ENCODE measurements at places on chromosomes 2 and 18. TPM values are rescaled to one million over a fixed set of nuclear protein-coding genes. Genes with fewer than 3 reads are reported as not detected.

TLX2 gene
- total RNA-seq, result not detected

SATB2 gene
- total RNA-seq, result 11.6 TPM

DNA sequence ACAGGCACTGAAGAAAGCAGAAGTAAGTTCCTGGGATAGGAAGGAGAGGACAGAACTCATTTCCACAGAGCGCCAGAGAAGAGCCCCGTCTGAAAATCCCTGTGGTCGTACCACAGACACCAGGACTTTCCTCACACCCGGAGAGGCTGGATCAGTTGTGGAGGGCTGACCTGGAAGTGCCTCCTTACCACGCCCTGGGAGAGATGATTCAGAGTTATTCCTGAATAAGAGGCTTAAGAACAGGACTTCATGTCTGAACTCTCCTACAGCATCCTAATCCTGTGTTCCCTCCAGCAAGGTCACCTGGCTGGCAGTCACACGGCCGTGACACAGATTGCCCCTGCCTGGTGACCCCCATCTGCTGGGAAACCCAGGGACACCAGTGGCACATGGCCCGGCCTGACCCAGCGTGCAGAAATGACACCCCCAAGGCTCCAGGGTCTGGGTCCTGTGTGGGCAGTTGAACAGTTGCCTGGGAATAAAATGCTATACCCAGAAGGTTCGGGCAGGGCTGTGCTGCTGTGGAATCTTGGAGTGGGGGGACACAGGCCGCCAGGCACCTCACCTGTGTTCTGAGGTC is 105.9 kb downstream of the PXDN start:
- H3K4me1 ChIP-seq, result peaks cover 22% of the 10 kb centered on the region
- no peak for DNase-seq
- no peaks in the 10 kb centered on the region for H3K27me3 ChIP-seq
- H3K27ac ChIP-seq, result no peak overlapping the region
- H3K36me3 ChIP-seq, result peaks cover 53% of the 10 kb centered on the region

- no peak overlapping the region for H3K4me3 ChIP-seq
- peaks cover 2% of the 10 kb centered on the region for H3K36me3 ChIP-seq
- no peaks in the 10 kb centered on the region for H3K27me3 ChIP-seq
- no peak for DNase-seq
- peaks cover 29% of the 10 kb centered on the region for H3K4me1 ChIP-seq
Observed at GRCh38 chr18:49100226-49100968, 149.6 kb upstream of the SMAD7 start.

DNA sequence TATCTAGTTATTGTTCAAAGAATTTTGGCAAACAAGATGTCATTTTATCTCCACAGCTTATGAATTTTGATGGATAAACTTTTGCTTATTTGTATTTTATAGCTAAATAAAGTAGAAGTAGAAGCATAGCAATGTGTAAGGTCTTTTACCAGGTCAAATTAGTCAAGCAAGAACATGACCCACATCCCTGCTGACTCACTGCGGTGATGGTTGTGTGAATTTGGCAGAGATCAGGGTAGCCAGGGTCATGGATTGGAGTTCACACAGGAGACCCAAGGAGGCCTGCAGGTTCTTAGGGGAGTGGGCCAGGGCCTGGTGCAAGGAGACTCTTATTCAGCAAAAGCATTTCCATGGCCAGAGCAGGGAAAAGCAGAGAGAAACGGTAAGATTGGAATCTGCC is 18.7 kb downstream of the SP140 start:
- peaks cover 22% of the 10 kb centered on the region for H3K27me3 ChIP-seq
- no peak overlapping the region for H3K4me3 ChIP-seq
- H3K4me1 ChIP-seq, result no peaks in the 10 kb centered on the region
- H3K27ac ChIP-seq, result no peak overlapping the region

DNA sequence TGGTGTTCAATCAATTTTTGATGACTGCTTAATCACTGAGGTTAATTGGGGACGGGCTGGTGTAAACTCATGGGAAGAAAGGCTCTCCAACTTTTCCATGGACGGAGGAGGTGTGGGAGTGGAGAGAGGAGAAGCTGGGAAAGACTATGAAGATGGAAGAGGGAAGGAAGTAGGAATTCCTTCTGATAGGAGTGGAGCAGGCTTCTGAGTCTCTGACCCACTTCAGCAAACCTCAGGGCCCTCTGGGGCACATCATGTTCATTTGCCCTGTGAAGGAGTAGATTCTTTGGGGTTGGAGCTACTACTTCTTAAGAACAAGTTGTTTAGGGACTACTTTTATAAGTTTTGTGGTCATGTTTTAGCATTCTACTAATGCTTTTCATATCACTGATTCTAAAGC is 87.0 kb upstream of the MAP4K3 start:
- H3K4me3 ChIP-seq, result peak overlapping the region; percentile 26
- no peak for DNase-seq
- H3K27me3 ChIP-seq, result no peaks in the 10 kb centered on the region
- H3K36me3 ChIP-seq, result no peaks in the 10 kb centered on the region
- peaks cover 49% of the 10 kb centered on the region for H3K4me1 ChIP-seq

DNA sequence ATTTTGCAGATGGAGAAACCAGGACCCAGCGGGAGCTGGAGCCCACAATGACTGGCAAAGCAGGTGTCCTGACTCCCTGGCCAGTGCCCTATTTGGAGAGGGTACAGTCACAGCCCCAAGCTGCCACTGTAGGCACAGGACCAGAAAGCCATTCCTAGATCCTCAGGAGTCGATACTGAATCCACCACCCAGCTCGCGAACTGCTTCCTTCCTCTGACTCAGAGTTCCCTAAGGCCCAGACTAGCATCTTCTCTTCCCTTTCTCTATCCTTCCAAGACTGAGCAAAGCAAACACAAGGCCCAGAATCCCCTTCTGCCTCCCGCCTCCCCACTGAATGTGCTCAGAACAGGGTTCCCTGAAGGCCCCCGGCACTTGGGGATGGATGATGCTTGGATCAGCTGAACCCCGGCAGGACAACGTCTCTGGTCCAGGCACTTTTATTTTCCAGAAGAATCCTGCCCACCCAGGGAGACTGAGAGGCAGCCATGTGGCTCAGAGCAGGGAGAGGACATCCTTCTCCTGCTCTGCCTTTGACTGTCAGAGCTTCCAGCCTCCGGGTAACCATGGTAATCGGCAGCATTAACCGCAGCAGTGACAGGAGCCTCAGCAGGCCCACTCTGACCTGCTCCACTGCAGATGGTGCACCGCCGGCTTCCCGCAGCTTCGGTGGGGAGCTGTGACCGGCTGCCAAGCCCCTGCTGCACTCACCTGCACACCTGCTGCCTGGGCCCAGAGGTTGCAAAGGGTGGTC is 34.8 kb upstream of the KLHL29 start:
- peaks cover 21% of the 10 kb centered on the region for H3K27me3 ChIP-seq
- no peaks in the 10 kb centered on the region for H3K36me3 ChIP-seq
- H3K27ac ChIP-seq, result no peak overlapping the region
- peaks cover 12% of the 10 kb centered on the region for H3K4me1 ChIP-seq
- no peak overlapping the region for H3K4me3 ChIP-seq

ITGB6 gene
- total RNA-seq, result 2.3 TPM

GRCh38 chr2:134917888-134918525 is 615 bp upstream of the CCNT2 start:
- peak overlapping the region; percentile 100 for H3K27ac ChIP-seq
- no peaks in the 10 kb centered on the region for H3K27me3 ChIP-seq
- peaks cover 3% of the 10 kb centered on the region for H3K36me3 ChIP-seq
- H3K4me1 ChIP-seq, result peaks cover 30% of the 10 kb centered on the region

DNA sequence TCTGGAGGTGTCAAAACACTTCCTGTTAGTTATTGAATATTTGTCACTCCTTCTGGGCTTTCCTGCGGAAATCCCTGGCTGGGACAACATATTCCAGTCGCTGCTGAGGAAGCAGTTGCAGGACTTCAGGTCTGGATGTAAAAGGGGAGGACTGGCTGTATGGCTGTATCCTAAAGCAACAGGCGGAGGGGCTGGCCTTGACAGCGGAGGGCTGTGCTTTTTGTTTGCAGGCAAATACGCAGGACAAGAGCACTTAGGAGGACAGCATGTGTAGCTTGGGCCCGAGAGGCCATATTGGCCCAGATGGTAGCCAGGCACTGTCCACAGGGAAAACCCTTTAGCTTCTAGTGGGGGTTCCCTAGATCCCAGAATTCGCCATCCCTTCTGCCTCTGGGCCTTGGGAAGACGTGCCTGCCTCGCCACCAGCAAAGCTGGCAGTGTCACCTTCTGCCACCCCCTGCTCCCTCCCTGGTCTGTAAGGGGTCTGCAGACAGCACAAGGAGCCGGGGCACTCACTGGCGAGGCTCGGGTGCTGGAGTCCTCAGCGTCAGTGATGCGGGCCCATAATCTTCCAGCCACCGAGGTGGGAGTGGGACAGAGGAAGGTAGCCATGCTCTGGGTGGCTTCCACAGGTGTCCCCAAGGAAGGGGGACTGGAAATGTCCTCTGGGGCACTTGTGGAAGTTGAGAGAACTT is 6.7 kb downstream of the NPPC start:
- peak; percentile 49 for DNase-seq
- no peak overlapping the region for H3K27ac ChIP-seq
- peaks cover 1% of the 10 kb centered on the region for H3K36me3 ChIP-seq
- H3K27me3 ChIP-seq, result peaks cover 53% of the 10 kb centered on the region
- no peak overlapping the region for H3K4me3 ChIP-seq

CD8B2 gene
- total RNA-seq, result not detected

GPR35 gene
- total RNA-seq, result 2.8 TPM

FAM161A gene
- 2.9 TPM for total RNA-seq

TMEM178A gene
- 1.4 TPM for total RNA-seq

DNA sequence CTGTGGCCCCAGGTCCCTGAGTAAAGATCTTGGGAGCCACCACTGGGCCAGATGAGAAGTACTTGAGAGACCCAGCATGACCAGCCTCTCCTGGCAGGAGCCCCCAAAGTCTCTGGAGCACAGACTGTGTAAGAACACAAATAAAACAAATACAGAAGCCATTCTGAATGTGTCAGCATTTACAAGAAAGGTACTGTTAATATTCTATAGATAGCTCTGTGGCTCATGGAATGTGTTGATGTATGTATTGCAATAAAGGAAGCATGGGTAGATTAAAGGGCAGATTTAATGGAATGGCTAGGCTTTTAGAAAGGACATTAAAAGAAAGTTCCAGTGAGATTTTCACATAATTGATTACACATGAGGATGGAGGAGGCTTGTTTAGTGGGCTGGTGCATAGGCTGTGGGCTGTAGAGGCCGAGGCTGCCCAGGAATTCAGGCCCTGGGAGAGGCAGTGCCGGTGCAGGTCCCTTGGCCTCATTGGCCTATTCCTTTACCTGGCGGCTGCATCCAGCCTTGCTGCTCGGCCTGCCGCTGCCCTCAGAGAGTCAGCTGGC is 127.7 kb upstream of the DLX2 start:
- peaks cover 31% of the 10 kb centered on the region for H3K4me1 ChIP-seq
- H3K27ac ChIP-seq, result no peak overlapping the region
- peaks cover 16% of the 10 kb centered on the region for H3K27me3 ChIP-seq
- no peak for DNase-seq

GRCh38 chr2:70261501-70261900 is 3.6 kb downstream of the PCYOX1 start:
- peak overlapping the region; percentile 37 for H3K27ac ChIP-seq
- peaks cover 15% of the 10 kb centered on the region for H3K36me3 ChIP-seq
- no peak overlapping the region for H3K4me3 ChIP-seq

DNA sequence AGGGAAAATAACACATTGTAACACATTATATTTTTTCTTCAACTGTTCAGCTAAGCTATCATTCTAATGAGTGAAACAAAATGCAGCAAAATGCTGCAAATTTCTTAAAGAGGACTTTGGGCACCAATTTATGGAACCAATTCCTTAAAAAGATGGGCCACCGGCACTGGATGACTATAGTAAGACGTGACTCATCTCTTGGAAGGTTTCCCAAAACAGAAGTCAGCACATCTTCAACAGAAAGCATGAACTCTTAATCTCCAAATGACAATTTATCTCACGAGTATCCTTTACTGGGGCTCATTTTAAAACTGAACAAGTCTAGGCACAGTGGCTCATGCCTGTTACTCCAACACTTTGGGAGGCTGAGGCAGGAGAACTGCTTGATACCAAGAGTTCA is 213.4 kb downstream of the CDH20 start:
- H3K4me3 ChIP-seq, result no peak overlapping the region
- H3K27me3 ChIP-seq, result no peaks in the 10 kb centered on the region
- H3K36me3 ChIP-seq, result peaks cover 2% of the 10 kb centered on the region
- H3K4me1 ChIP-seq, result peaks cover 27% of the 10 kb centered on the region

DNA sequence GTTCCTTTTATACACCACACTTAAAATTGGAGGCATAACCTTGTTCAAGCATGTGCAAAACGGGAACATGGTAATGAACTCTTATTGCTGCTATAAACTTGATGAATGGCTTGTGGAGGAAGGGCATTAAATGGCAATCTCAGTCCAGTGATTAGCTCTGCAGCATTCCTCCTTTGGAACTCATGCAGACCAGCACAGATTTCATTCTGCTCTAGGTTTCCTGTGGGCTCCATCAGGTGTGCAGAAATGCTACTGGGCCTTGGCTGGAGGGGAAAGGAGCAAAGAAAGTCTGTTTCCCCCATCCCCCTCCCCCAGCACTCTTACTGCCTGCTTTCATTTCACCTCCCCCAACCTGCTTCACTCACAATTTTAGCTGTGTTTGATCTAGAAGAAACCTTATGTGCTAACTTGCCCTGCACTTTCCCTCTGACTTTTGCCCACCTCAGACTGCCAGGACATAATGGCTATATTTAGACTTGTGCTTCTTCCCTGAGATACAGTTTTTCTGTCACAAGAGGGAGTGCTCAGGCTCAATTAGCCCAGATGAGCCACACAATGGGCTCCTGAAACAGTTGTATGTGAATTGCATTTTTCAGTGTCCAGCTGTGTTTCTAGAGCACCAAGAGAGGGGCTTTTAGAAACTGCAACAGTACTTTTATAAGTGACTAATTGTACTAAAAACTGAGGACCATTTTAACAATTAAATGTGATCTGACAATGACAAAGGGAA is 109.8 kb downstream of the FSHR start:
- no peak for DNase-seq
- H3K27ac ChIP-seq, result no peak overlapping the region
- H3K36me3 ChIP-seq, result no peaks in the 10 kb centered on the region
- no peaks in the 10 kb centered on the region for H3K4me1 ChIP-seq
- no peak overlapping the region for H3K4me3 ChIP-seq

- no peaks in the 10 kb centered on the region for H3K4me1 ChIP-seq
- peaks cover 3% of the 10 kb centered on the region for H3K36me3 ChIP-seq
- H3K27me3 ChIP-seq, result peaks cover 40% of the 10 kb centered on the region
- no peak overlapping the region for H3K4me3 ChIP-seq
- H3K27ac ChIP-seq, result no peak overlapping the region
Observed at GRCh38 chr18:47191961-47192360, 15.8 kb upstream of the IER3IP1 start.

MTCL1 gene
- total RNA-seq, result 43.9 TPM

DNA sequence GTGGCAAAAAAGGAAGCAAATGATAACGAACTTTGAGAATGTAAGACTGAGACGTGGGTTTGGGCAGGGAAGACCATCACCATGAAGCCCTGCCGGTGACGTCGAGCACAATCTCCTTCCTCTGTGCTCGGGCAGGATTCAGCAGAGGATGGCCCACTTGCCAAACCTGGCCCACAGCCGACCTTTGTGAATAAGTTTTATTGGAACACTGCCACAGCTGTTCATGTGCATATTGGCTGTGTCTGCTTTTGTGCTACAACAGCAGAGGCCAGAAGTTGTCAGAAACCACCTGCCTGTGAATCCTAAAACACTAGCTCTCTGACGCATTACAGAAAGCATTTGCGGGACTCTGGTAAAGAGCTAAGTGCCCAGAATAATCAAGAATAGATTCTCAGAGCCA is 223.9 kb downstream of the MYT1L start:
- no peak for DNase-seq
- H3K4me1 ChIP-seq, result no peaks in the 10 kb centered on the region
- H3K36me3 ChIP-seq, result no peaks in the 10 kb centered on the region
- H3K27me3 ChIP-seq, result peaks cover 25% of the 10 kb centered on the region
- H3K27ac ChIP-seq, result no peak overlapping the region

HRH4 gene
- not detected for total RNA-seq

All from chondrocyte (in vitro differentiated cells).